GM12878 (cell line): ENCODE measurements at places on chromosomes 16 and 17. TPM values are rescaled to one million over a fixed set of nuclear protein-coding genes. Genes with fewer than 3 reads are reported as not detected.

DNA sequence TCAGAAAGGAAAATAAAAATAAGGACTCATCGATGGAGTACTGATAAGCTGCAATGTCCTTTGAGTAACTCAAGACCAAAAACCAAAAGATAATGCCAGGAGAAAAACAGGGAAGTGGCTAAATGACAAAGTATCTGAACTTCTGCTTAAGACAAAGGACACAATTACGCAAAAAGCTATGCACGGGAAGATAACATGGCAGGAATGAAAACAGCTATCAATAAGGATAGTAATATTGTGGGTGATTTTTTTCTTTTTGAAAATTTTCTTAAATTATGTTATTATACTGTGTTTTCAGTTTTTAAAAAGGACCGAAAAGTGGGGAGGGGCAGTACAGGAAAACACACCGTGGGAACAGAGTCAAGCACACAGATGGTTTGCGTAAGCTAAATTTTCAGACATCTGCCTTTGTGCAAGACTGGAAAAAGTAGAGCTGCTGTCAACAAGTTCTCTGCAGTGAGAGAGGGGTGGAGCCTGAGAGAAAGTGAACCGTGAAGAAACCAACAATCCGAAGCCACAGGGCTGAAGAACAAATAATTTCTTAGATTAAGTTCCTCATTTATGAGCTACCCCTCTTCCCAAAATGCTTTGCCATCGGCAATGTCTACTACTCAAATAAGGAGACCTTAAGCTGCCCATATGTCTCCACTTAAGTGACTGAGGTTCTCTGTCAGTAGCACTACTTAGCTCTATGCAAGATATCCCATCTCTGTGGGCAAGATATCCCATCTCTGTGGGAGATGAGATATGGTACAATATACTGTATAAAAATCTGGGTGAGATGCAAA, 99.9 kb upstream of the CORO6 start:
- peaks cover 62% of the 10 kb centered on the region for H3K4me1 ChIP-seq
- no peaks in the 10 kb centered on the region for H3K27me3 ChIP-seq
- H3K4me3 ChIP-seq = peak overlapping the region; percentile 53; the same call in 1 of the 2 replicates

DNA sequence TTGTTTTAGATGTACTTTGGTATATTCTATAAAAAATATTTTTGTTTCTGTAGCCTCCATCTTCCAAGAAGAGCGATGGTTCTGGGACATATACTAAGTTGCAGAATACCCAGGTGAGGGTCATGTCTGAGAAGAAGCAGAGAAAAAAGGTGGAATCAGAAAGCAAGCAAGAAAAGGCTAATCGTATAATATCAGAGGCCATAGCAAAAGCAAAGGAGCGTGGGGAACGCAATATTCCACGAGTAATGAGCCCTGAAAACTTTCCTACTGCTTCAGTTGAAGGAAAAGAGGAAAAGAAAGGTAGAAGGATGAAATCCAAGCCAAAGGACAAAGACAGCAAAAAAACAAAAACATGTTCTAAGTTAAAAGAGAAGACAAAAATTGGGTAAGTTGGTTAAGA, 154.6 kb downstream of the CHD9 start:
- peak overlapping the region; percentile 16 for H3K27ac ChIP-seq
- no peak for DNase-seq
- H3K4me1 ChIP-seq = peaks cover 3% of the 10 kb centered on the region; the same call in 1 of the 2 replicates
- no peaks in the 10 kb centered on the region for H3K27me3 ChIP-seq
- peak overlapping the region; percentile 72 for H3K4me3 ChIP-seq

GRCh38 chr17:37133136-37133535, 184.4 kb downstream of the AATF start:
- no peak overlapping the region for H3K4me3 ChIP-seq
- H3K27ac ChIP-seq = no peak overlapping the region
- peaks cover 7% of the 10 kb centered on the region for H3K36me3 ChIP-seq
- no peaks in the 10 kb centered on the region for H3K4me1 ChIP-seq
- DNase-seq = no peak

- H3K27me3 ChIP-seq = no peaks in the 10 kb centered on the region
- peaks cover 24% of the 10 kb centered on the region; the same call in 1 of the 2 replicates for H3K36me3 ChIP-seq
- DNase-seq = no peak
Measured at GRCh38 chr16:74888232-74888862, 96.6 kb downstream of the WDR59 start.

DNA sequence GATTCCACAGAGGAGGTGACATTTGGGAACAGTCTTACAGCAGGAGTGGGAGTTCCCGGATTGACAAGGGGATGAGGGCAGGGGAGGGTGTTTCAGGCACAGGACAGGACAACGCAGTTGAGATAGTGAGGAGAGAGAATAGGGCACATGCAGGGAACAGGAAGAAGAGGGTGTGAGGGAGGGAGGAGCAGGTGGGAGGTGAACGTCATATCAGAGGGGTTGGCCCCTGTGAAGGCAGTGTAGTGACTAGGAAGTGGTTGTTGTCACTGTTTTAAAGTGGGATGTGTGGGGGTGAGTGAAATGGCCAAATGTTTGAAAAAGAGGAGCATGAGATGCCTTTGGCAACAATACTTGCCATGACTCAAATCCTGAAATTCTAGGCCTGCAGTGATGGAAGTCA, 12.2 kb downstream of the PRKCB start:
- DNase-seq = no peak
- peaks cover 59% of the 10 kb centered on the region for H3K4me1 ChIP-seq
- H3K27ac ChIP-seq = peak overlapping the region; percentile 52
- H3K36me3 ChIP-seq = no peaks in the 10 kb centered on the region; the same call in none of the 2 replicates
- H3K4me3 ChIP-seq = no peak overlapping the region; the same call in 1 of the 2 replicates
- no peaks in the 10 kb centered on the region for H3K27me3 ChIP-seq

GRCh38 chr16:24829153-24829552, 16.6 kb upstream of the SLC5A11 start:
- DNase-seq = no peak
- no peaks in the 10 kb centered on the region for H3K4me1 ChIP-seq
- H3K4me3 ChIP-seq = no peak overlapping the region
- H3K36me3 ChIP-seq = no peaks in the 10 kb centered on the region; the same call in 1 of the 2 replicates
- H3K27me3 ChIP-seq = no peaks in the 10 kb centered on the region
- no peak overlapping the region for H3K27ac ChIP-seq

DNA sequence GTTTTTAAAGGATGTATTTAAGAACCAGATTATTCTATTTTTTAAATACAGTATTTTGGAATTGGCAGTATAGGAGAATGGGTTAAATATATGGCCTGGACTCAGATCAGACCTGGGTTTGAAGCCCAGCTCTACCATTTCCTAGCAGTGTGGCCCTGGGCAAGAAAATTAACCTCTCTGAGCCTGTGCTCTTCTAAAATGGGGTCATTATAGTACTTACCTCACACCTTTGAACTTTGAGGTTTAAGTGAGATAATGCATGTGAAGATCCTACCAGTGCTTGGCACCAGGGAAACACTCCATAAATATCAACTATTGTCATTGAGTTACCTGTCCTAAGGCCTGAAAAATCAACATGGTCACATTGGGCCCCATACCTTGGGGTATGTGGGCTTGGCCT, 93.4 kb upstream of the WSB1 start:
- no peak for DNase-seq
- no peak overlapping the region for H3K4me3 ChIP-seq
- no peak overlapping the region for H3K27ac ChIP-seq

GRCh38 chr17:6995500-6996255, at the start of gene ALOX12:
TSS of gene ALOX12 (plus strand) at chr17:6996049. CDS start at chr17:6996118, 69 bp downstream.
- no peak for DNase-seq
- H3K36me3 ChIP-seq = no peaks in the 10 kb centered on the region
- no peak within 1 kb of the TSS for H3K4me3 ChIP-seq
- H3K27me3 ChIP-seq = no peaks in the 10 kb centered on the region
- no peak within 1 kb of the TSS for H3K27ac ChIP-seq

DNA sequence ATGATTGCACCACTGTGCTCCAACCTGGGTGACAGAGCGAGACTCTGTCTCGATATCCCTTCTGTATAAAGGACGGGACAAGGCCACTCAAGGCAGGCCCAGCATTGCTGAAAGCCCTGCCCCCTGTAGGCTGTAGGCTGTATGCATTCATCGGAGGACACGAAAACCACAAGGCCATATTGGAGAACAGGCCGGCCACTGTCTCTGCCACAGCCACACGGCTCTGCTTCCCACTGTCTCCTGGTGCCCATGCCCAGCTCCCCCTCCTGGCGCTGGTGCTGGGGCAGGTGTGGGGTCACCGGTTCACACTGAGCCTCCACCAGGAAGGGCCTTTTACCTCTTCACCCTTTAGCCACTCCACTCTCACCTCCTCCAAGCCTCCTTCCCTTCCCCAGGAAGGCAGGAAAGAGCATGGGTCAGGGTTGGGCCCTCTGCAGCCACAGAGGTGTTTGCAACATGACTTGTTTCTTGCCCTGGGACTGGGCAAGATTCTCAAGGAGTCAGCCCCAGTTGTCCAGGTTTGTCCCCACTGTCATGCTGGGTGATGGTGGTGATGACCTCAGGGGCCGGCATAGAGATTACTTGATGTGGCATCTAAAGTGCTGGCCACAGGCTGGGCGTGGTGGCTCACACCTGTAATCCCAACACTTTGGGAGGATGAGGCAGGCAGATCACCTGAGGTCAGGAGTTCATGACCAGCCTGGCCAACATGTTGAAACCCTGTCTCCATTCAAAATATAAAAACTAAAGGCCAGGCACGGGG, 5.3 kb upstream of the NTN3 start:
- H3K27me3 ChIP-seq = peaks cover 2% of the 10 kb centered on the region; the same call in 1 of the 2 replicates
- peaks cover 9% of the 10 kb centered on the region for H3K4me1 ChIP-seq
- H3K4me3 ChIP-seq = no peak overlapping the region
- DNase-seq = no peak
- H3K27ac ChIP-seq = no peak overlapping the region

The CCL14 gene
- not detected in 2 replicates for total RNA-seq

DNA sequence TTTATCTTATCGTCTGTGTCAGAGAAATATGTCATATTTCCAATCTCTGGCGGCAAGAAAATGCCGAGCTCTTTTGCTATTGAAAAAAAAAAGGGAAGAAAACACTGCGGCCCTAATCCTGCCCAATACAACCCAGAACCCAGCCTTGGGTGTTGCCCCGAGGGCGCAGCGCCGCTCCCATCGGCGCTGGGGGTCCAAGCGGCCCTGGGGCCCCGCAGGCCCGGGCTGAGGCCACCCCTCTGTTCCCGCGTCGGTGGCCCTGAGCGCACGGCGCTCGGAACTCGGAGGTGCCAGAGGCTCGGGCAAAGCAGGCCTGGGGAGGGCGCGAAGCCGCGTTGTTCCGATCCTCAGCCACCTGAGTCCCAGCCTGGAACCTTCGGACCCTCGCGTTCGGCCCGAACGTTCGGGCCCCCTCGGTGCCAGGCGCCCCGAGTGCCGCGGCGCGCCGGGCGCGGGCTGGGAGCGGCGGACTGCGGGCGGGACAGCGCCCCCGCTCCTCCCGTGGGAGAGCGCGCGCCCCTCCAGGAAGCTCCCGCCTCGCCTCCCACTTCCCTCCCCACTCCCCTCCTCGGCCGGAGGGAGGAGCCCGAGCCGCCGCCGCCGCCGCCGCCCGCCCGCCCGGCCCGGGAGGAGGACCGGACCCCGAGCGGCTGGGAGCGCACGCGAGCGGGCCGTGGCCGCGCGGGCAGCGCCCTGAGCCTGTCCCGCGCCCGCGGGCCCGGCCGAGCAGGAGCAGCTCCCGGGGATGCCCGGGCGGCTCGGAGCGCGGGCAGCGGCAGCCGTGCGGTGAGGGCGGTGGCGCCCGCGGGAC, at the start of gene CPNE2:
CPNE2 (plus strand) TSS at position 609 of the 811 bp plus-strand sequence. CDS start 18,160 bp downstream, outside the sequence.
- no peak within 1 kb of the TSS for H3K27ac ChIP-seq
- peaks cover 11% of the 10 kb centered on the region; the same call in 1 of the 2 replicates for H3K27me3 ChIP-seq
- no peak for DNase-seq
- peak within 1 kb of the TSS; percentile 66 for H3K4me3 ChIP-seq
- no peaks in the 10 kb centered on the region for H3K36me3 ChIP-seq
- no peaks in the 10 kb centered on the region; the same call in none of the 2 replicates for H3K4me1 ChIP-seq

The BEAN1 gene
- not detected in 2 replicates for total RNA-seq

DNA sequence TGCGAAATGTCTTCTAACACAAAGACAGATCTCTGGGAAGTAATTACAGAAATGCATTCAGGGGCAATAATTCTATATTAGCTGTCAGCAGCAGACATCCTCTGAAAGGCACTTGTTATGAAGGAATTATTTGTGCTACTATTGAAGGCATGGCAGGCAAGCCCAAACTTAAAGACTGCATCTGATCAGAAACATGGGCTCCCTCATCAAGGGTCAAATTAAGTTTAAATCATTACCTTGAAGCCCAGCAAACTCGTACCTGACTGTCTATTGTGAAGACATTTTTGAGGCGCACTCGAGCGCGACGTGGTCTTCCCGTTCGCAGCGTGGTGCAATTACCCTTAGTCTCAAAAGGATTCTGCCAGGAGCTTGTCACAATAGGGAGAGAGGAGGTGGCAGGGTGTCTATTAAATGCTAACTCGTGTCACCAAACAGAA, 110.6 kb downstream of the ZNF423 start:
- no peak overlapping the region for H3K27ac ChIP-seq
- no peak overlapping the region for H3K4me3 ChIP-seq
- H3K36me3 ChIP-seq = no peaks in the 10 kb centered on the region
- no peaks in the 10 kb centered on the region for H3K4me1 ChIP-seq
- DNase-seq = no peak

GRCh38 chr17:49676276-49676868, 1.5 kb downstream of the SPOP start:
- peaks cover 4% of the 10 kb centered on the region; the same call in 1 of the 2 replicates for H3K4me1 ChIP-seq
- no peaks in the 10 kb centered on the region; the same call in 1 of the 2 replicates for H3K36me3 ChIP-seq
- peak; percentile 85 for DNase-seq
- H3K4me3 ChIP-seq = peak overlapping the region; percentile 80

The DNAH3 gene
- not detected in 2 replicates for total RNA-seq

DNA sequence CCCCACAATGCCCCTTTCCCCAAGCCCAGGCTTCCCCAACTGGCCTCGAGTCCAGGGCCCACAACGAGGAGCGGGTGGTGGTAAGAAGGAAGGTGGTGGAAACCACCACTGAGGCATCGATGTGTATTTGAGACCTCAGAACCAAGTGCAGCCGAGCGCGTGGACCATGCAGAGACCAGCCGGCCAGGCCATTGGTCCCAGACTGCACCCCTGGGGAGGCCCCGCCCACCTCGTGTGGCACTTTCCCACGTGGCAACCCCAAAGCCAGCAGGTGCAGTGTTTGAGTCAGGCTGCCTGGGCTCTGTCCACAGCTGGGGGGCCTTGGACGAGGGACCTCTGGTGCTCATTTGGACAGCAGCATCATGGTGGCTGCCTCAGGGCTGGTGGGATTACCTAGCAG, 28.1 kb upstream of the BAHCC1 start:
- H3K27ac ChIP-seq = no peak overlapping the region
- peaks cover 12% of the 10 kb centered on the region for H3K4me1 ChIP-seq
- DNase-seq = no peak
- H3K4me3 ChIP-seq = no peak overlapping the region
- 0 out of 2 replicates have a peak, but pooled peaks cover 2% of the 10 kb centered on the region for H3K27me3 ChIP-seq

GRCh38 chr16:72073560-72074230, 10.7 kb downstream of the HPR start:
- DNase-seq = no peak
- H3K27me3 ChIP-seq = no peaks in the 10 kb centered on the region
- no peak overlapping the region for H3K4me3 ChIP-seq
- H3K27ac ChIP-seq = no peak overlapping the region
- no peaks in the 10 kb centered on the region for H3K36me3 ChIP-seq
- H3K4me1 ChIP-seq = no peaks in the 10 kb centered on the region

DNA sequence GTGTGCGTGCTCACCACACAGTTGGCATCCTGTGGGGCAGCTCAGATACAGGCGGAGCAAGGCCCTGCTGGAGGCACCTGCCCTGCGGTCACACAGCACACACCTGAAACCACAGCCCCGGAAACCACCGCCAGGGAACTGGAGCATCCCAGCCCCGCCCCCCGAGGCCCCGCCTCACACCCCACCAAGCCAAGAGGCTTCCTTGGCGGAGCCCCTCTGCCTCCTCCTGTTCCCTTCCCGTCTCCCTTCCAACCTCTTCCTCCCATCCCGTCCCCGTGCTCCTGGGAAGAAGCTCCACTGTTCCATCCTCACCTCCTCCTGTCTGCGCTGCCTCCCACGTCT, 205.5 kb downstream of the NTN1 start:
- H3K27me3 ChIP-seq = no peaks in the 10 kb centered on the region
- H3K27ac ChIP-seq = no peak overlapping the region
- no peaks in the 10 kb centered on the region for H3K36me3 ChIP-seq
- peaks cover 4% of the 10 kb centered on the region; the same call in 1 of the 2 replicates for H3K4me1 ChIP-seq

The MYH13 gene
- 0.03 TPM in 1 of 2 replicates, not detected in the other for total RNA-seq
